ENCODE measurements at places on chromosomes 6 and 20. TPM values are rescaled to one million over a fixed set of nuclear protein-coding genes. Genes with fewer than 3 reads are reported as not detected.

- no peaks in the 10 kb centered on the region for H3K27me3 ChIP-seq
- no peak overlapping the region for H3K27ac ChIP-seq
- H3K4me1 ChIP-seq, result no peaks in the 10 kb centered on the region
- DNase-seq, result no peak
- peaks cover 4% of the 10 kb centered on the region for H3K36me3 ChIP-seq
Measured at GRCh38 chr6:138923561-138923960, 64.5 kb downstream of the REPS1 start.

- peak overlapping the region; percentile 60 for H3K27ac ChIP-seq
- no peak overlapping the region for H3K4me3 ChIP-seq
- no peaks in the 10 kb centered on the region for H3K36me3 ChIP-seq
Measured at GRCh38 chr6:75334266-75335040, 49.9 kb upstream of the TMEM30A start.

DNA sequence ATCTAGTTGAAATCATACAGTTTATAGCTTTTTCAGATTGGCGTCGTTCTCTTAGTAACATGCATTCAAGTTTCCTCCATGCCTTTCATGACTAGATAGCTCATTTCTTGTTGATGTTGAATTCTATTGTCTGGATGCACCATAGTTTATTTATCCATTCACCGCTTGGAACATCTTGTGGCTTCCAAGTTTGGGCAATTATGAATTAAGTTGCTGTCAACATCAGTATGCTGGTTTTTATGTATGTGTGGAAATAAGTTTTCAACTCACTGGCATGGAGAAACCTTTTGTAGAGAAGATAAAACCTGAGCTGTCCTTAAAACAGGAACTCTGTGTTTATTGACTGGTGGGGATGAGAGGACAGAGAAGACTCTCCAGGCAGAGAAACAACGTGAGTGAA, 248.0 kb downstream of the CDC5L start:
- H3K4me3 ChIP-seq, result no peak overlapping the region
- no peaks in the 10 kb centered on the region for H3K36me3 ChIP-seq
- DNase-seq, result no peak
- H3K27me3 ChIP-seq, result peaks cover under 1% of the 10 kb centered on the region
- H3K4me1 ChIP-seq, result no peaks in the 10 kb centered on the region
- no peak overlapping the region for H3K27ac ChIP-seq

- no peak overlapping the region for H3K27ac ChIP-seq
- no peaks in the 10 kb centered on the region for H3K27me3 ChIP-seq
- H3K4me1 ChIP-seq, result no peaks in the 10 kb centered on the region
- H3K36me3 ChIP-seq, result no peaks in the 10 kb centered on the region
- H3K4me3 ChIP-seq, result no peak overlapping the region
- no peak for DNase-seq
Measured at GRCh38 chr6:114024746-114025145, 53.8 kb upstream of the HDAC2 start.

The MTCH1 gene
- 163 TPM for total RNA-seq

DNA sequence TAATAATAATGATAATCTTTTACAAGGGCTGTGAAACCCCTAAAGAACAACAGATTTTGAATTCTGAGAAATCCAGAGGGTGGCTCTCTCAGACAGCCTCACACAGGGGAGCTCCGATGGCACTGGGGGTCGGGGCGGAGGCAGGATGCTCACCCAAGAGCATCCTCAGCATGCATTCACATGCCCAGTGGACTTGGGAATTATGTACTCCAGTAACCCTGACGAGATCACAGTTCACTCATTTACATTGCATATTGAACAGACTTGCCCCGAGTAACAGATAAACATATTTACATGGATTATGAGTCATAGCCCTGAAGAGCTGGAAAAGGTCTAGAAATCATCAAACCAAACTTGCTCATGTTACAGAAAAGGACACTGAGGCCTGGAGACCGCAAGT, 482.7 kb upstream of the JARID2 start:
- H3K27me3 ChIP-seq, result no peaks in the 10 kb centered on the region
- no peaks in the 10 kb centered on the region for H3K4me1 ChIP-seq
- no peak overlapping the region for H3K27ac ChIP-seq
- no peaks in the 10 kb centered on the region for H3K36me3 ChIP-seq
- no peak for DNase-seq
- no peak overlapping the region for H3K4me3 ChIP-seq

DNA sequence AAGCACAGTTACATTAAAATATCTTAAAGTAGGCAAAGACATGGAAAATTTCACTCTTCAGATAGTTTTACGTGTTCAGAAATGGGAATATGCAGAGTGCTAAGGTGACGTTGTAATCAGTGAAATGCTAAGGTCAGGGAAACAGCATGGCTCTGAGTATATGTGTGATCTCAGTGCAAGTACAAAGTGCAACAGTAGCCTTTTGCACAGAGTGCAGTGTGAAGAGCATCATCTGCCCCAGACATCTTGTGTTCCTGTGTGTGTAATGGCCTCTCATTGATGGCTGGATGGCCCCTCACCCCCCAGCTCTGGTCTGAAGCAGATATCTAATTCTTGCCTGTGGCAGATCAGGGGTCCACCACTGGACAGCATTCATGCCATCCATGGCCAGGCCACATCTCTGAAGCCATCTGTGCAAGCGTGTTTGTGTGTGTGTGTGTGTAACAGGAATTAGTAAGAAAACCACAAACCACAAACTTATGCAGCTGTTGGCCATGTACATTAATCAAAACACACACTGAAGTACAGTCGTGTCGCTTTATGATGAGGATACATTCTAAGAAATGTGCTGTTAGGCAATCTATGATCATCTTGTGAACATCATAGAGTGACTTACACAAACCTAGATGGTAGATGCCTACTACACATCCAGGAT, 165.1 kb downstream of the RALGAPA2 start:
- no peak for DNase-seq
- no peak overlapping the region for H3K27ac ChIP-seq
- no peak overlapping the region for H3K4me3 ChIP-seq

- H3K4me1 ChIP-seq, result peaks cover 10% of the 10 kb centered on the region
- no peaks in the 10 kb centered on the region for H3K36me3 ChIP-seq
- no peak overlapping the region for H3K4me3 ChIP-seq
- DNase-seq, result no peak
- peak overlapping the region; percentile 62 for H3K27ac ChIP-seq
Measured at GRCh38 chr6:11366934-11367637, 134.6 kb upstream of the NEDD9 start.

DNA sequence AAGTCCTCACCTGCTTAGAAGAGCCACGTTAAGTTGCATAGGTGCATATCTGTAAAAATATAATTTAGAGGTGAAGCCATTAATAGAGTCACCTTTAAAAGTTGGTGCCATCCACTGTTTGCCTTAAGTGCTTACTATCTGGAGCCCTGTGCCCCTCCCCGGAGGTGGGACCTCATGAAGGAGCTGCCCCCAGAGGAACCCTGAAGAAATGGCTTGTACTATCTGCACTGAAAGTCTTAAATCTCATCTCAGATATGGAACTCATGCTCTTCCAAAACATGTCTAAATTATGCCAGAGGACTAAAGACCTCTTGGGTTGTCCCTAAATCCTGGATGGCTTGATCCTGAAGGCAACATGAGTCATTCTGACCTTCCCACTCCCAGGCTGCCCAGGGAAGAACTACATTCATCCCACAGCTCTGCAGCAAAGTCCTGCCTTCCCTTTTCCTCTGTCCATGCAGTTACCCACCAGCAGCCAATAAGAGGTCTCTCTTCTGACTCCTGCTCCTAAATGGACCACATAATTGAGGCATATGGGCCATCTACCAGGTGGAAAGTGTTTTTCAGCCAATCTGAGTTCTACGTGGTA, 85.3 kb downstream of the ASXL1 start:
- DNase-seq, result peak; percentile 43
- H3K36me3 ChIP-seq, result peaks cover 11% of the 10 kb centered on the region
- no peaks in the 10 kb centered on the region for H3K27me3 ChIP-seq
- no peak overlapping the region for H3K27ac ChIP-seq

- DNase-seq, result no peak
- no peaks in the 10 kb centered on the region for H3K27me3 ChIP-seq
- H3K36me3 ChIP-seq, result no peaks in the 10 kb centered on the region
- H3K27ac ChIP-seq, result peak overlapping the region; percentile 96
Measured at GRCh38 chr20:50930976-50931305, 296 bp downstream of the ADNP start.

GRCh38 chr6:71228461-71229041, 60.1 kb upstream of the OGFRL1 start:
- no peak overlapping the region for H3K4me3 ChIP-seq
- no peak for DNase-seq
- no peaks in the 10 kb centered on the region for H3K36me3 ChIP-seq

The VAPB gene
- 28.5 TPM for total RNA-seq

DNA sequence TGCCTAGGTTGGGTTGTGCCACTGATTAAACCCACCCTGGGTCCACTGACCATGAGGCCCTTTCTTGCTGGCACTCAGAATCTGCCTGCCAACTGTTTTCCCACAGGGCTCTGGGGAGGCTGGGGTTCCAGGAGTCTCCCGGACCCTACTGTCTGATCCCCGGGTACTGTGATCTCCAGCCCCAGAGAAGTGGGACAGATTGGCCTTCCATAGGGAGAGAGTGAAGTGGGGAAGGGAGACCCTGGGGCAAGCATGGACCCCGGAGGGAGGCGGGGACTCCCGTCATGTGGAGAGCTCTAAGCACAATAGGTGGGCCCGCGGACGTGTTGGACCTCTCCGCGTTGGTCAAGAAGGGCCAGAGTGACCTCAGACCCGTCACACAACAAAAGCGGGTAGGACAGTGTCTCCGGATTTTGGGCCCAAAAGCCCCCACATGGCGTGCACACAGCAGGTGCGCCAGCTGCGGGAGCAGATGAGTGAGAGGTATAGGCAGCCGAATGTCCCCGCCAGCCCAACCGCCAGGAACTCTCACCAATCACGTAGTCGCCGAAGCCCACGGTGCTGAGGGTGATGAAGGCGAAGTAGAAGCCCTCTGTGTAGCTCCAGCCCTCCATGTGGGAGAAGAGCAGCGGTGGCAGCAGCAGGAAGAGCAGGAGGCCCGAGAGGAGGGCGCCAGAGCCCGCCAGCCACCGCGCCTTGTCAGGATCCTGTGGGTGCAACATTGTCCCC, 10.6 kb downstream of the KCNK17 start:
- no peak for DNase-seq
- H3K27ac ChIP-seq, result no peak overlapping the region

GRCh38 chr6:141463237-141463977, 669.3 kb upstream of the GJE1 start:
- H3K4me3 ChIP-seq, result no peak overlapping the region
- no peaks in the 10 kb centered on the region for H3K36me3 ChIP-seq
- H3K27ac ChIP-seq, result no peak overlapping the region
- H3K27me3 ChIP-seq, result no peaks in the 10 kb centered on the region

- peak; percentile 89 for DNase-seq
- H3K27ac ChIP-seq, result peak overlapping the region; percentile 85
Measured at GRCh38 chr6:28353981-28354676, 4.4 kb downstream of the ZKSCAN3 start.

DNA sequence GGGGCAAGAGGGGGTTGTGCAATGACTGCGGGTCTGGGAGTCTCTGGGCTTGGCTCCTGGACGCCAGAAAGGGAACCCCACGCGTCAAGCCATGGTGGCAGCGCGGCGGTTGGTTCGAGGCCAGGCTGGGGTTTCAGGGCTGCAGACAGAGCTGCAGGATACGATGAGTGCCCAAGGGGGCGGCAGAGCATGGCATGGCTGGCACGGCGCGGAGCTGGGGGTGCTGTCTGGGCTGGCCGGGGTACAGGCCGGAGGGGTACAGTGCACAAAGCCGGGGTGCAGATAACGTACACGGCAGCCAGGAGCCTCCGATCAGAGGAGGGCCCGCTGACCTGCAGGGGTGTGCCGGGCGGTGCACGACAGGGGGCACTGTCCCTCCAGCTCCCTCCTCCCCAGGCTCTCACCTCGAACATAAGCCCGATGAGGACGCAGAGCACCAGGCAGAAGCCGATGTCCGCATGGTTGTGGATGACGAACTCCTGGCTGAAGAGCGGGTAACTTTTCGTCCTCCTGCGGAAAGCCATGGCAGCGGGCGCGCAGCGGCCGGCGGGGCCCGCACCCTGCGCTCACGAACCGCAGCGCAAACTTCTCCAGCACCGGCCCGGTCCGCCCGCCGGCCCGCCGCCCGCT, 353 bp downstream of the TRAM2 start:
- peak overlapping the region; percentile 73 for H3K4me3 ChIP-seq
- H3K27ac ChIP-seq, result peak overlapping the region; percentile 97
- H3K4me1 ChIP-seq, result no peaks in the 10 kb centered on the region
- peak; percentile 86 for DNase-seq
- no peaks in the 10 kb centered on the region for H3K27me3 ChIP-seq

The GJA10 gene
- total RNA-seq, result not detected

GRCh38 chr6:1068905-1069304, 243.0 kb upstream of the FOXQ1 start:
- H3K4me3 ChIP-seq, result no peak overlapping the region
- no peaks in the 10 kb centered on the region for H3K27me3 ChIP-seq
- no peaks in the 10 kb centered on the region for H3K36me3 ChIP-seq
- H3K4me1 ChIP-seq, result peaks cover 12% of the 10 kb centered on the region

DNA sequence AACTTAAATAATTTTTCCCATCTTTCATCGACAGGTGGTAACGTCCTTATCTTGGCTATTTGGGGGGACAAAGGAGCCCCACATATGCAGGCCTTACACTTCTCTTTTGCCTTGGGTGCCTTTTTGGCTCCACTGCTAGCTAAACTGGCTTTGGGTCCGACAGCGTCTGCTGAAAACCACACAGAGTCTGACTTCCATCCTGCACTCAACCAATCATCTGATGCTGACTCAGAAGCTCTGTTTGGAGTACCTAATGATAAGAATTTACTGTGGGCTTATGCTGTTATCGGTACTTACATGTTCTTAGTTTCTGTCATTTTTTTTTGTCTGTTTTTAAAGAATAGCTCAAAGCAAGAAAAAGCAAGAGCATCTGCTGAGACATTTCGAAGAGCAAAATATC, 178.5 kb downstream of the SLC16A10 start:
- DNase-seq, result no peak
- H3K4me1 ChIP-seq, result peaks cover 6% of the 10 kb centered on the region
- no peaks in the 10 kb centered on the region for H3K27me3 ChIP-seq
- H3K4me3 ChIP-seq, result no peak overlapping the region
- no peak overlapping the region for H3K27ac ChIP-seq

The AKIRIN2 gene
- total RNA-seq, result 18.9 TPM

- H3K27ac ChIP-seq, result no peak overlapping the region
- H3K27me3 ChIP-seq, result no peaks in the 10 kb centered on the region
Measured at GRCh38 chr20:24365670-24366069, 103.8 kb upstream of the SYNDIG1 start.

- H3K27me3 ChIP-seq, result no peaks in the 10 kb centered on the region
- no peak overlapping the region for H3K4me3 ChIP-seq
- DNase-seq, result no peak
- H3K36me3 ChIP-seq, result no peaks in the 10 kb centered on the region
Measured at GRCh38 chr20:19875376-19876221, 117.5 kb downstream of the RIN2 start.

GRCh38 chr6:109326351-109326750, 55.9 kb downstream of the CD164 start:
- H3K36me3 ChIP-seq, result no peaks in the 10 kb centered on the region
- DNase-seq, result no peak
- no peaks in the 10 kb centered on the region for H3K27me3 ChIP-seq
- H3K27ac ChIP-seq, result no peak overlapping the region
- H3K4me3 ChIP-seq, result no peak overlapping the region
- H3K4me1 ChIP-seq, result no peaks in the 10 kb centered on the region

The RNF114 gene
- 123 TPM for total RNA-seq

All from sigmoid colon (tissue), 7 donors.